ENCODE measurements at places on chromosomes 11 and 22. TPM values are rescaled to one million over a fixed set of nuclear protein-coding genes. Genes with fewer than 3 reads are reported as not detected.

The DSCAML1 gene
- not detected for total RNA-seq

The MIOX gene
- not detected for total RNA-seq

The BIRC3 gene
- total RNA-seq = 0.46 TPM

The UCP3 gene
- total RNA-seq = 0.55 TPM

The ATM gene
- total RNA-seq = 117 TPM

The ME3 gene
- total RNA-seq = 24.6 TPM

The SCUBE2 gene
- 4.4 TPM for total RNA-seq

The ZBED5 gene
- total RNA-seq = 12.8 TPM

The SMIM35 gene
- not detected for total RNA-seq

The CSF2RB gene
- not detected for total RNA-seq

The SLC22A12 gene
- not detected for total RNA-seq

The TSPO gene
- 239 TPM for total RNA-seq

The IFITM10 gene
- 0.28 TPM for total RNA-seq

The HYLS1 gene
- 3.7 TPM for total RNA-seq

The OR5B21 gene
- total RNA-seq = 0.14 TPM

The PANX3 gene
- not detected for total RNA-seq

The OR52H1 gene
- total RNA-seq = 0.43 TPM

The MUC6 gene
- total RNA-seq = not detected

The FERMT3 gene
- total RNA-seq = 2.0 TPM

The CHRM1 gene
- not detected for total RNA-seq

Measured in smooth muscle cell of bladder (primary cell).